ENCODE measurements at places on chromosomes 16 and 17.
A peak's percentile ranks its signal among the peaks of the same experiment; 100 is the strongest.

GRCh38 chr16:55189682-55190636 lies 134.0 kb upstream of the IRX6 start:
- peak; percentile 16 for DNase-seq

DNA sequence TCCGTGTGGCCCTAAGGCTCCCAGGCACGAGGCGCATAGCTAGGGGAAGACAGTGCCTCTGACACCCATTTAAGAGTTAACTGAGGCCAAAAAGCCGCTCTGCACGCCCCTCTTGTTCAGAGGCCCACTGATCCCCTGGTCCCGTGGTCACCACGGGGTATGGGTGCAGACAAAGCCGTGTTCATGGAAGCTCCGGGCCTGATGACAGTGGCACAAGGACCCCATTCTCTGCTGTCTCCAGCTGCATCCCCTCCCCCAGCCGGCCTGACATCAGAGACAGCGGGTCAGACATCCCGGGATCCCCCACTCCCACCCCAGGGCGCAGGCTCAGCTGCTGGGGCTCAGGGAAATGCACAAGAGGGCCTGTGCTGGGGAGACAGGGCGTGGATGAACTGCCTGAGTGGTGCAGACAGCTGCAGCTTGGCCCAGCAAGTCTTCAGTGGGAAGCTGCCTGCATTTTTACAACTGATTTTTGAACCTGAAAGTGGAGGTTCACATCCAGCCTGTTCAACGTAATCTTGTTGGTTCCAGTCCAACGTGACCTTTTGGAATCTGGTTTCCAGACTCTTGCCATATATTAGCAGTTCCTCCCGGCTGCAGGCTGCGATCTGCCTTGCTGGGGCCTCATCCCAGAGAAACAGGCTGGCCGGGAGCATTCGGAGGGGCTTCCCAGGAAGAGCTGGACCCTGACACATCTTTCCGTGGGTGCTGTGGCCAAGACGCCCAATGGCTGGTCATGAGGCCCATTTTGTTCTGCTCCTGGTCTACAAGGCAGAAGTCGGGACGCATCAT lies 9.7 kb upstream of the BAHCC1 start:
- DNase-seq, result no peak

DNA sequence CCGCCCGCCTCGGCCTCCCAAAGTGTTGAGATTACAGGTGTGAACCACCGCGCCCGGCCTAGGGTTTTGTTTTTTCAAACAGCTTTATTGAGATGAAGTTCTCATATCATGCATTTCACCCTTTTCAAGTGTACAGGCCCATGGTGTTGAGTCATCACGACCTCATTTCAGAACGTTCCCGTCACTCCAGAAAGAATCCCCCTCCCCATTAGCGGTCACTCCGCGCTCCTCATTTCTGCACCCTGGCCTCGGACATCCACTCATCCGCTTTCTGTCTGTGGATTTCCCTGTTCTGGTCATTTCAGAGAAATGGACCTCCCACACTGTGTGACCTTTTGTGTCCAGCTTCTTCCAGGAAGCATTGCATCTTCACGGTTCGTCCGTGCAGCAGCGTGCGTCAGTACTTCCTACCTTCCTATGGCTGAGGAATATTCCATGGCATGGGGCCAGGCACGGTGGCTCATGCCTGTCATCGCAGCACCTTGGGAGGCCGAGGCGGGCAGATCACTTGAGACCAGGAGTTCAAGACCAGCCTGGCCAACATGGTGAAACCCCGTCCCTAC lies 135.2 kb upstream of the GSE1 start:
- no peak for DNase-seq

DNA sequence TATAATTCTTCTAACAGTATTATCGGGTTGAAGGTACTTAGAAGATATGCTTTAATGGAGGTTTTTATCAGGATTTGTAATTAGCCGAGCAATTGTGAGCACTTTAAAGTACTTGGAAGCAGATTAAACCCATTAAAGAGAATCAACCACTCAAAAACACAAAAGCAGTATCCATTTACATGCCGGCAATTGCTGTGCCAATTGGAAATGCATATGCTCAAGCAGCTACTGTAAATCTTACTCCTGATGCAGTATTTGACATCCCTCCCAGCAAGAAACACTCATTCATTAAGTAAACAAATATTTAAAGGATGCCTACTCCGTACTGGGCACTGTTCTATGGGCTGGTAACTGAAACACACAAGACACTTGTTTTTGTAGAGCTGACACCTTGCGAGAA lies 11.4 kb upstream of the CCL1 start:
- no peak for DNase-seq

DNA sequence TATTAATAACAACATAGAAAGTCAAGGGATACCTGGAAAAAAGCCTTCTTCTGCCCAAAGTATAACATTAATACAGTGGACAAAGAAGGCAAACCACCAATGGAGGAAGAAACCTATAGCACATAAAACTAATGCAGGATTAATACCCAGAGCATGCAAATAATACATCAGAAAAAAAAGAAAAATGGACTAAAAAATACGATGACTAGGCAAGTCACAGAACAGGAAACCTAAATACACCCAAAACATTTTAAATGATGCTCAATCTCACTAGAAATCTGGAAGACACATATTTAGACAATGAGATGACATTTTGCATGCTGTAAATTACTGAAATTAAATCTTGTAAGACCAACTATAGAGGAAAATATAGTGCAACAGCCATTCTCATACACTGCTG lies 55.9 kb downstream of the MED13 start:
- DNase-seq, result no peak

DNA sequence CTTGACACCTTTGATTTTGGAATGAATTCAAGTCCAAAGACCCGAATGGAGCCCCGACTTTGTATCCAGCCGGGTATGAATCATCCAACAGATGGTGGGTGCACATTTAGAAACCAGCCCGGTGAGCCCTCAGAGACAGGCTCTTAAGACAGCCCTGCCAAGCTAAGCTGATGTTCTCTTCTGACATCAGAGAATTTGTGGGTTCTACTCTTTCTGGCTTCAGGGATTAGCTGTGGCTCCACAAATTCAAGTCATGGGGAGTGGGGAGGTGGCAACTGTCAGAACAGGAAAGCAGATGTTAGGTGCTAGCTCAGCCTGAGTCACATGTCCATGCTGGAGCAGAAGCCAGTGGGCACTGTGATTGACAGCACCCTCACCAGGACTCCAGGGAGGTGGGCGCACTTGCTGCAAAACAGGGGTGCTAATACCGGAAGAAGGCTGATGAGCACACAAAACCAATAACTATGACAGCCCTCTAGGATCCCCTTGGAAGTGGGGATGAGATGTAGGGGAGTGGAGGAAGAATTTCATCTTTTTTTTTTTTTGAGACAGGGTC lies 31.4 kb upstream of the XYLT2 start:
- no peak for DNase-seq

DNA sequence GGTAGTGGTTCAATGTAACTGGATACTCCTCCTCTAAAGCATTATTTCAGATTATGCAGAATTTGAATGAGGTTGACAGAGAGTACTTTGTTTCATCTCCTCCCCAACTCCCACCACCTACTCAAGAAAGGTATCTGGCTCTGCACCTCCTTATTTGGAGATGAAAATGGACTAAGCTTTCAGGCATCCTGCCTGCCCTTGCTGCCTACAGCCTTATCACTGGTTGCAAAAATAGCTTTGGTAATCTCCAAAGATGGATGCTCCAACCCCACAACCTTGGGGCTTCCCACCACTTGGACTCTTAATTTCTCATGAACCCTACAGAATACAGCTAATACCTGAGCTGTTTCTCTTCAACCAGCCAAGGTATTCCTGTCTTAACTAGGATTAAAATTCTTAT lies 45.3 kb upstream of the CORO6 start:
- DNase-seq, result no peak

- no peak for DNase-seq
These were observed 731.0 kb downstream of the MAF start for GRCh38 chr16:78869492-78869891.

- DNase-seq, result no peak
These were observed 7.3 kb downstream of the ABI3 start for GRCh38 chr17:49217651-49218413.

DNA sequence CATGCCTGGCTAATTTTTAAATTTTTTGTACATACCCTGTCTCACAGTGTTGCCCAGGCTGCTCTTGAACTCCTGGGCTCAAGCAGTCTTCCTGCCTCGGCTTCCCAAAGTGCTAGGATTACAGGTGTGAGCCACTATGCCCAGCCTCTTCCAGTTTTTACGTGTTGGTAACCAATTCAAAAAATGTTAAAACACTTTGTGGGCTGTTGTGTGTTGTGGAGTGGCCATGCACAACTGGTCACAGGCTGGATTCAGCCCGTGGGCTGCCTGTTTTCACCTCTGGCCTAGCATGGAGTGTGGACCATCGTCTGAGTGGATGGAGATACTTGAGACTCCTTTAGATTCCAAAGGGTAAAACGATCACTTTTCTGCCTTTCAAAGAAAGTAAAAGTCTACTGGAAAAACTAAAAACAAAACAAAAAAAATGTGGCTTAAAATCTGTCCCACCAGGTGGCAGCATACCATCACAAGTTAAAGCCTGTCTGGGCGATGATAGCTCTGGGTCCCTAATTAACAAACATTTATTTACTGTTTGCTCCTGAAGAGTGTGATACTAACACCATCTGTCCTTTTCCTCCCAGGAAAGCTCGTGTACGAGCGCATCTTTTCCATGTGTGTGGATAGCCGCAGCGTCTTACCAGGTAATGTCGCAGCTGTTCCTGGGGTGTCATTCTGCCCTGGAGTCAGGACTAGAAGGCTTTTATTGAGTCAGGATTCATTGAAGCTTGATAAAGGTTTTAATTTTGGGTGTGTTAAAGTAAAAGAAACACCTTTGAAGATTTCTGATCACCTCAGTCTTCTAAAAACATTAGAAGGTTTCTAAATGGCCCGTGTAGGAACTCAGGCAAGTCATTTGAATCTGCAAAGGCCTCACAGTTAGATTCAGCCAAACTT lies 45.8 kb downstream of the VPS35L start:
- DNase-seq, result no peak

GRCh38 chr17:81711814-81712467 lies at the start of gene SLC25A10:
TSS of gene SLC25A10 (plus strand) at chr17:81712284. CDS start at chr17:81712427, 143 bp downstream.
- DNase-seq, result peak; percentile 64

DNA sequence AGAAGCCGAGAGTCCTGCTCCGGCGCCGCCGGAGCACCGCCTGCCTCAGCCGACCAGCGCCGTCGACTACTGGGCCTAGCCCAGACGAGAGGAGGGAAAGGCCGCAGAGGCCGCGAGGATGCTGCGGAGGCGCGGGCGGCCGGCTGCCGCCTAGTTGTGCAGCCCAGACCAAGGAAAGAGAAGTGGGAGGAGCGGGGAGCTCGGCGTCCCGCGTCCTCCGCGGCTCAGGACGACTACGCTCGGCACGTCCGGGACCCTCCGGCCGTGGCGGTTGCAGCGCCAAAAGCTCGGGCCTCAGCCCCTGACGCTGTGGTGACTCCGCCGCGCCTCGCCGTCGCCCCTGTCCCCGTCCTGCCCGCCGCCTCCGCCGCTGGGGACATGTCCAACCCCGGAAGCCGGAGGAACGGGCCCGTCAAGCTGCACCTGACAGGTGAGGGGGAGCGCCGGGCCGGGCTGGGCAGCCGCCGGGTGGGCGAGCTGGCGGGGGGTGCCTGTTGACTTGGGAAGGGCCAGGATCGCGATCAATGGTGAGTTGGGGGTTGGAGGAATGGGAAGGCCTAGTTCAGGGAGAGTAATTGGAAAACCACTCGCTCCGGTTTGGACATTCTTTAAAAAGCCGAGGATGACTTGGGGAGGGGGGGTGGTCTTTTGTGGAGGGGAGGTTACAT lies 37.7 kb downstream of the RNF135 start:
- DNase-seq, result peak; percentile 78

Data from WTC11 (cell line).